ENCODE measurements at places on chromosomes 4 and X.

DNA sequence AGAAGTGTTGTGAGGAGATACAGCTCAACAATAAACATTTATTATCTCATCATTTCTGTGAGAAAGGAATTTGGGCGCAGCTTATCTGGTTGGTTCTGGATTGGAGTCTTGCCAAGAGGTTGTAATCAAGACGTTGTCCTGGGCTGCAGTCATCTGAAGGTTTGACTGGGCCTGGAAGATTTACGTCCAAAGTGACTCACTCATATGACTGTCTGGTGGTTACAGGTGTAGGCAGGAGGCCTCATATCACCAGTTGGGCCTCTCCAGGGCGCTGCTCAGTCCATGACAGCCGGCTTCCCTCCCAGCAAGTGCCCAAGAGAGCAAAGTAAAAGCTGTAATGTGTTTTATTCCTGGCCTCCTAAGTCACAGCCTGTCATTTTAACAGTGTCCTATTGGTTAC lies 106.3 kb downstream of the USP46 start:
- DNase-seq = no peak

GRCh38 chr4:101279377-101279871 lies 67.9 kb downstream of the PPP3CA start:
- peak; percentile 78 for DNase-seq

- no peak for DNase-seq
Observed at GRCh38 chr4:14193601-14194000, 566.1 kb upstream of the BOD1L1 start.

DNA sequence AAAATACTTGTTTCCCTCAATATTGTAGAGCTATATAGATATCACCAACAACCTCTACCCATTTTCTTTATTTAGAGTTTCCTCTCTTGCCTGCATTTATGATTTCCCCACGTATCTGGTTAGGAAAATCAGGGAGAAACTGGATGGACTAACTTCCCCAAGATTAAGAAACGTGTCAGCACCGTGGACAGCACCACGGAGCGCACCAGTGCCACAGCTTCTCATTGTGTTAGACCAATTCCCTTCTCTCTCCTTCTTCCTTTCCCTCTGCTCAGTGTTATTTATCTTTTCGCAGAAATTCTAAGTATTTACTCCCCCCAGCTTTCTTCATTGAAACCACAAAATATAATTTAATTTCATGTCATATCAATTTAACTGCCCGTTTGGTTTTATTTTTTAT lies 568.6 kb upstream of the BOD1L1 start:
- peak; percentile 61 for DNase-seq

GRCh38 chr4:10619220-10619619 lies 65.3 kb downstream of the CLNK start:
- no peak for DNase-seq

DNA sequence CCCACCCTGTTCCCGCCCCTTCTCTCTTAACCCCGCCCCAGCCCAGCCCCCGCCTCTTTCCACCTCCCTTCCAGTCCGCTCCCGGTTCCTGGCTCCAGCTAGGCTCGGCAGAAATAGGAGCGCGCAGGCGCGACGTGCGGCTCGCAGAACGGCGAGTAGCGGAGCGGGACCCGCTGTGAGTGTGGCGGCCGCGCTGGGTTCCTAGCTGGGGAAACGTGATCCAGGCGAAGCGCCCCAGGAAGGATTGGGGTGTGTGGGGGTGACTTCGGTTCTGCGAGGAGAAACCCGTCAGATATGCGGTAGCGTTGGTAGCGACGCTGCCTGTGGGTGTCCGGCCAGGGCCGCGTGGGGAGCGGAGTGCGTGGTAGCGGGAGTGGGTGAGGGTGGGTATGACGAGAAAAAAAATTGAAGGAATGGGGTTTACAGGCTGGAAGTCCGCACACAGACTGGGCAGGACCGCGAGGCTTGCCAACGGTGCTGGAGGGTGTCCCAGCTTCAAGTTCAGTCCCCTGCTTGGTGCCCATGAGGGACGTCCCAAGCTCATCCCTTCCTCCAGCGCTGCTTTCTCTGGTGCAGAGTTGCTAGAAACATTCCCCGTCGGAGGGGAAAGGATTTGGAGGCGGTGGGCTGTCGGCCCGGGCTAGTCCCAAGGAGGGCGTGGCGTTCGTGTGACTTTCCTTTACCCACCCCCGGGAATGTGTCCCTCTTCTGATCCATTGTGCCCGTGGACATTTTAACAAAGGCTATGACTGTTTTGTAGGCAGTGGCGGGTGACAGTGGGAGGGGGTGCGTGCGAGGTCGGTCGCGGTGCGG lies at the start of gene PRRG1:
Gene PRRG1 (plus strand): TSS at position 144 of the 813 bp plus-strand sequence. CDS start 56,886 bp downstream, outside the sequence.
- peak; percentile 73 for DNase-seq

Data from adrenal gland (tissue), 19 donors.